Naive thymus-derived CD4-positive, alpha-beta T cell (primary cell): ENCODE measurements at places on chromosomes 7 and 10. TPM values are rescaled to one million over a fixed set of nuclear protein-coding genes. Genes with fewer than 3 reads are reported as not detected.

Gene NRG3
- not detected for polyA plus RNA-seq

Gene CXCL12
- not detected for polyA plus RNA-seq

Gene PNLIPRP2
- not detected for polyA plus RNA-seq

Gene HSPB1
- 68.6 TPM for polyA plus RNA-seq

Gene C10orf67
- polyA plus RNA-seq, result not detected
